ENCODE measurements at places on chromosomes 7 and 10. TPM values are rescaled to one million over a fixed set of nuclear protein-coding genes. Genes with fewer than 3 reads are reported as not detected.

DNA sequence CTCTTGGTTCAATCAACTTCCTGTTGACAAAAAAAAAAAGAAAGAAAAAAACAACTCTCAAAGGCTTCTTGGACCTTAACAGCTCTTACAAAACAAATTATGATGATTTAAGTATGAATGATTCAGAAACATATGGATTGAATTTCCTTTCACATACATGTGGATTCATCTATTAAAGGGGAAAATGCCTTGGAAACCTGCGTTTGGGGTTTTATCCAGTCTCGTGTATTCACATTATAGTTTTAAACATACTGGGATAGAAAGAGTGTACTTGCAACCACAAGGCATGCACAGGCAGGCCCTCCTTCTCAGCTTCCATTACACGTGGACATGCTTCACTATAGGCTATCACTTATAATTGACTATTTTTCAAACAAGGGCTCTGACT lies 286.7 kb downstream of the INHBA start:
- no peak for DNase-seq

OR6V1 gene
- not detected for polyA plus RNA-seq

UTF1 gene
- polyA plus RNA-seq = not detected

- DNase-seq = no peak
These were observed 60.7 kb upstream of the DNAJB6 start for GRCh38 chr7:157276091-157276561.

CTNNA3 gene
- 3.8 TPM for polyA plus RNA-seq

HMX3 gene
- polyA plus RNA-seq = not detected

HBP1 gene
- 138 TPM for polyA plus RNA-seq

GRCh38 chr7:25996006-25996408 lies 156.0 kb upstream of the NFE2L3 start:
- no peak for DNase-seq

DNA sequence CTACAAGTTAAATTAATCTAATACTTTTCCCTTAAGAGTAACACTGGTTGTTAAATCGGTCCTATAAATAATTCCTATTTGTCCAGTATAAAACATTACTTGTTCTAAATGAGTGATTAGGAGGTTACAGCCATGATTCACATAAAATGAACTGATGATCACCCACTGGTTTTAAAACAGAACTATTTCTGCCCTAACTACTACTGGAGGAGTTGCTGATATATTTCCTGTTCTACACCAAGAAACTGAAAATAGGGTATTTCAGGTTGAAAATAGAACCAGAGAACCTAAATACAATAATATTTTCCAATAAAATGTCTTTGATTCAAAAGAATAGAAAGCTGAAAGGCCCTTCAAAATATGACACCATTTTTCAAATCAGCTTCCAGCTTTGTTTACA lies 30.9 kb downstream of the DNAJC1 start:
- DNase-seq = no peak

- no peak for DNase-seq
These were observed 888.4 kb upstream of the PHF14 start for GRCh38 chr7:10085231-10085630.

OR2A1 gene
- polyA plus RNA-seq = 0.27 TPM

- no peak for DNase-seq
These were observed 7.1 kb upstream of the ZMIZ1 start for GRCh38 chr10:79061441-79062315.

PHYHIPL gene
- polyA plus RNA-seq = 20.0 TPM

RNF32 gene
- 2.7 TPM for polyA plus RNA-seq

- DNase-seq = no peak
These were observed 73.0 kb upstream of the LRRC4 start for GRCh38 chr7:128104108-128104742.

DNA sequence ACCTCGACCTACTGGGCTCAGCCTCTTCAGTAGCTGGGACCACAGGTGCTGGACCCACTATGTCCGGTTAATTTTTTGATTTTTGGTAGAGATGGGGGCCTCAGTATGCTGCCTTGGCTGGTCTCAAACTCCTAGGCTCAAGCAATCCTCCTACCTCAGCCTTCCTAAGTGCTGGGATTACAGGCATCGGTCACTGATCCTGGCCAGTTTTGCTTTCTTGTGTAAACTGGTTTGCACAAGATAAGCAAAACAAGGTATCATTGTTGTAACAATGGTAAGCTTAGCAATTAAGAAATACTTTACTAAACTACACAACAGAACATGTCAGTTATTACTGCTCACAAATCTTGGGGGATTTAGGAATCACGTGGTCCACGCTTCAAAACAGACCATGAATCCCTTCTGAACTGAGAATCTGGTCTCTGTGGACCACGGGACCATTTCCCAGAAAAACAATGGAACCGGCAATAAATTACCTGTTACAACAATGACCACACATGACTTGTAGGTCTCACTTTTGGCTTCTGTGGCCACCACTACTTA lies 36.8 kb downstream of the RSU1 start:
- DNase-seq = no peak

- no peak for DNase-seq
These were observed 5.1 kb downstream of the ZNF680 start for GRCh38 chr7:64557601-64558322.

- no peak for DNase-seq
These were observed 1.4 kb downstream of the OTUD1 start for GRCh38 chr10:23439961-23440889.

All from right renal pelvis (tissue), 4 donors.